ENCODE measurements at places on chromosomes 2 and 18.

GRCh38 chr18:13317801-13318200, 99.2 kb downstream of the LDLRAD4 start:
- DNase-seq, result no peak

- DNase-seq, result no peak
These were observed 161.6 kb upstream of the ALKAL2 start for GRCh38 chr2:449246-450067.

DNA sequence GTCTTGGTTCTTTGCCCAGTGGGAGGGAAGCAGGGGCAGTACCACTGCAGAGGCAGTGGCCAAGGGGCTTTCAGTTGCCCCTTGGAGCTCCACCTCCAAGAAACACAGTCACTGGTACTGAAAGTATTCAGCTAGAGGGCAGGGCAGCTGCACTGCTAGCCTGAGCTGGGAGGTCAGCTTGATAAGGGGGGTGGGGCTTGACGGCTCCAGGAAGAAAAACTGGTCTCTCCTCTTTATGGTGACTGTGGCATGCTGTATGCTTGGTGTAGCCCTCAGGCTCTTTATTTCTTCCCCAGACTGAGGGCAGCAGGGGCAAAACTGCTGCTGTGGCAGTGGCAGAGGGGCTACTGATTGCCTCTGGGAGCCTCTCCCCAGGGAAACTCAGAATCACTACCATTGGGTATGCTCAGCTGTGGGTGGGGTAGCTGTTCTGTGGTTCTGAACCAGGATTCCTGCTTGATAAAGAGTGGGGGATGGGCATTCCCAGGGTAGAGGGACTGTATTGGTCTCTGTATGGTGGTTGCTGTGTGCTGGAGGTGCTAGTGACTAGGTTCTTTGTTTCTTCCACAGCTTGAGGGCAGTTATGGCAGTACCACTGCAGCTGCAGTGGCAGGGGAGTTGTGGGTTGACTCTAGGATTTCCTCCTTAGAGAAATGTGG, 134.6 kb upstream of the SCN7A start:
- DNase-seq, result no peak

DNA sequence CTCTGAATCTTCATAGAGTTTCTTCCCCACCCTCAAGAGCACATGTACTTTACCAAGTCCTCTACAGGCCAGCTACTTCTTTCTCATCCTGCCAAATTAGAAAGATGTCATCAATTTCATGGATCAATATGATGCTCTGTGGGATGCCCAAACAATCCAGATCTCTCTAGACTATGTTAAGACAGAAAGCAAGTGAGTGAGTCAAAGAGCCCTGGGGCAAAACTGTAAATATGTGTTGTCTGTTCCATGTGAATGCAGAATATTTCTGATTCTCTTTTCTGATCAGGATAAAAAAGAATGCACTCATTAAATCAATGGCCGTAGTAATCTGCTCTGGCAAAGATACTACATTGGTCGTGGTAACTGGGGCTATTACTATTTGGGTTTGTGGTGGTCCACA, 53.1 kb upstream of the ROCK2 start:
- DNase-seq, result no peak

GRCh38 chr2:15302154-15302553, 259.0 kb downstream of the NBAS start:
- no peak for DNase-seq

- no peak for DNase-seq
These were observed 893.5 kb upstream of the KLHL29 start for GRCh38 chr2:22491442-22491841.

- DNase-seq, result no peak
These were observed 718 bp upstream of the NXPH2 start for GRCh38 chr2:138780908-138781307.

DNA sequence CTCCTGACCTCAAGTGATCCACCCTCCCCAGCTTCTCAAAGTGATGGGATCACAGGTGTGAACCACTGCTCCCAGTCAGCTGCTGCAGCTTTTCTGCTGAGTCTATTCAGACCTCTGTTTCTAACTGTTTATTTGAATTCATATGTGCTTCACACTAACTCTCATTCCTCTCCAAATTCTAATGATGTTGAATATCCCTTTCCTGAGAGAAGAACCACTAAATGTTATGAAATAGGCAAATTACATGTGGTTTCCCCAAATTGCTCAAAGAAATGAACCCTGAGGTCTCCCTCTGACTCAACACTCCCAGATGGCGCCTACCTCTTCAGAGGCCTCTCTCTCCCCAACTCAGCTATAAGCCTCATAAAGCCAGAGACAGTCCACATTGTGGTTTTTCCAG, 98.6 kb downstream of the IRS1 start:
- DNase-seq, result no peak

DNA sequence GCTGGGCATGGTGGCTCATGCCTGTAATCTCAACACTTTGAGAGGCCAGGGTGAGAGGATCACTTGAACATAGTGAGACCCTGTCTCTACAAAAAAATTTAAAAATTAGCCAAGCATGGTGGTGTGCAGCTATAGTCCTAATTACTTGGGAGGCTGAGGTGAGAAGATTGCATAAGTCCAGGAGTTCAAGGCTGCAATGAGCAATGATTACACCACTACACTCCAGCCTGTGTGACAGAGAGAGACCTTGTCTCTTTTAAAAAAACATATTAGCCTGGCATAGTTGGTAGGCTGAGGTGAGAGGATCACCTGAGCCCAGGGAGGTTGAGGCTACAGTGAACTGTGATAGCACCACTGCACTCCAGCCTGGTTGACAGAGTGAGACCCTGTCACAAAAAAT, 13.7 kb downstream of the TRAPPC8 start:
- no peak for DNase-seq

- DNase-seq, result no peak
These were observed 134.8 kb upstream of the THUMPD2 start for GRCh38 chr2:39913648-39914461.

GRCh38 chr2:237025090-237025865, 60.4 kb upstream of the COPS8 start:
- no peak for DNase-seq

GRCh38 chr2:52976143-52976949, 791.3 kb upstream of the CHAC2 start:
- no peak for DNase-seq

GRCh38 chr2:126650994-126651393, 5.0 kb upstream of the GYPC start:
- no peak for DNase-seq

DNA sequence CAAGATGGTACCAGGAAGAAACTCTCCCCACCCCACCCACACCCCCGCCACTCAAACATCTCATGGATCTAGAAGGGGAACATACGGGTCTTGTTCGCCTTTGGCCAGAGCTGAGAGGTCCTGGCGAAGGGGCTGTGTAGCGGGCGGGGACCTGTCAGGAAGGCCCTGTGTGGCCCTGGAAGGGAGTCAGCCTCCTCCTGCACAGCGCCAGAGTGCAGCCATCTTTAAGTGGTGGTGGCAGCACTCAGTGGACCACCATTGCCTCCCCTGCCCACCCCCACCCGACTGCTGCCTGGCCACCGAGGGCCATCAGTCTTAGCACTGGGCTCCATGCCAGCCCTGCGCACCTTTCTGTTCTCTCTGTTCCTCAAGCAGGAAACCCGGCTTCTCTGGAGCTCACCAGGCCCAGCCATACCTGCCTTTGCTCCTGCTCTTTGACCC, 11.6 kb upstream of the FAHD2A start:
- DNase-seq, result no peak

GRCh38 chr2:8333177-8333831, 348.6 kb upstream of the ID2 start:
- no peak for DNase-seq

DNA sequence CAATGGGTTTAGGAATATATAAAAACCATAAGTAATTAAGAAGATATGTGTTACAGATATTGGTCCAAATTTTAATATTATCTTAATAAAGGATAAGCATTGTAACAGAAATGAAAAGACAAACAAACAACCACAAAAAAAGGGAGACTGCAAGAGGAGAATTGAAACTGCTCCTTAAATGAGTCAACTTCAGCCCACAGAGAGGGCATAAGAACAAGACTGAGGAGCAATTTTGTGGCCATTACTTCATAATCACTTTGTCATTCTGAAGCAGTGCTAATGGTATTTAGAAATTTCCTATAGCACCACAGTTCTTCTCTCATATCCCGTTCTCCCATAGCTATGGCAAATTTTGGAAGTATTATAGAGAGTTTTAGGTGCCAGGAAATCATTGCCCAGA, 193.2 kb upstream of the HNMT start:
- DNase-seq, result no peak

GRCh38 chr2:181613241-181613640, 43.7 kb downstream of the CERKL start:
- DNase-seq, result no peak

GRCh38 chr2:15059870-15060512, 427.5 kb downstream of the LRATD1 start:
- DNase-seq, result no peak

- no peak for DNase-seq
These were observed 7.0 kb upstream of the CLEC4F start for GRCh38 chr2:70827388-70827787.

GRCh38 chr18:71301596-71301995, 1012.8 kb downstream of the SOCS6 start:
- no peak for DNase-seq

DNA sequence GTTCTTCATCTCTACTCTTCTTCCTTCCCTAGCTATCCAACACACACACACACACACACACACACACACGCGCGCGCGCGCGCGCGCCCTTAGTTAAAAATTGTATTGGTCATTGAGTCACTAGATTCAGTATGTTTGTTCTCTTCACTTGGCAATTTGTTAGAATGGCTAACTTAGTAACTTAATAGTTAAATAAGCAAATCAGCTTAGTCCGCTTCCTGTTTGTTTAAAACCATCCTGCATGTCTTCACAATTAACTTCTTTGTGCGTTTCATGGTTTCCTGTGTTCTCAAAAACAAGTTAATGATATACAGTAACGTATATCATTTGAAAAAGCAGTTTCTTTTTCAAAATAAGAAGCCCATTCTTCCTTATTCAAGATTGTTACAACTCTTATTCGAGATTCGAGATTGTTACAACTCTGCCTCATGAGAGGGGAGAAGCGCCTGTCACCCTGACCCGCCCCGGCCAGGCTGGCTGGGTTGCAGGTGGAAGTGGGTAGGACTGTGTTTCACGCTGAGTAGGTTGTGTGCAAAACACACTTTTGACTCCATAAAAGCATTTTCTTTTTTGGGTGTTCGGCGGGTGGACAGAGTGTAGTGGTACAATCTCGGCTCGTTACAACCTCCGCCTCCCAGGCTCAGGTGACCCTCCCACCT, 9.5 kb upstream of the CNNM3 start:
- no peak for DNase-seq

GRCh38 chr2:241096979-241097378, 5.1 kb downstream of the MTERF4 start:
- peak; percentile 1 for DNase-seq

- no peak for DNase-seq
These were observed 112.5 kb downstream of the FAM210A start for GRCh38 chr18:13613591-13614501.

DNA sequence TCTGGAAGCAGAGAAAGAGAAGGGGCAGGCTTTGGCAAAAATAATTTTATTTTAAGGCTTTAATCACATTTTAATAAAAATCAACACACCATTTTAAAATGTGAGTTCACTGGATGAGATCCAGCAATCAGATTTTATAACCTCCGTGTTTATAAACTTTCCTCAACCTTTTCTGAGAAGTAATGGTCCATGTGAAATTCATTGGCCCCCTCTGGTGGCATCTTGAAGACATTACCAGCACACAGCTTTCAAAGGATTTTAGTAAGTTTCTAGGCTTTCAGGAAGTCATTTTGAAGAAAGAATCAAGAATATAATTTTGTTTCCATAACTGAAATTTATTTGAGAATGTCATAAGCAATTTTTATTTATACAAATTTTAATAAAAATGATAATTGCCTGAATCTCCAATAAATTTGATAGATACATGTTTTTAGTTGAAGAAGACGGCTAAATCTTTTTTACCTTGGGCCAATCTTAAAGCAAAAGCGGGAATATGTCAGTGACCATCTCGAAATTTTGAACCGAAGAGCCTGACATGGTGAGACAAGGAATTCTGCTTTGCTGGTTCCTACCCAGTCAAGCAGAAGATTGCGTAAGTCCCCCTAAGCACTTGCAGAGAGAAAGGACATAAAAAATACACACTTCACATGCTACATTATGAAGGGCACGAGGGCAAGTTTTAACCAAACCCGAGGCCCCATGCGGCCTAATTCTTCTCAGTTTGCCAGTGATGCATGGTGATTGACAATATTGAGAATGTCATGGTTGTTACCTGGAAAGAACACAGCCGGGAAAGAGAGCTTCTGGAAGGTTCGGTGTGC, 128.4 kb upstream of the CBLN2 start:
- peak; percentile 18 for DNase-seq

DNA sequence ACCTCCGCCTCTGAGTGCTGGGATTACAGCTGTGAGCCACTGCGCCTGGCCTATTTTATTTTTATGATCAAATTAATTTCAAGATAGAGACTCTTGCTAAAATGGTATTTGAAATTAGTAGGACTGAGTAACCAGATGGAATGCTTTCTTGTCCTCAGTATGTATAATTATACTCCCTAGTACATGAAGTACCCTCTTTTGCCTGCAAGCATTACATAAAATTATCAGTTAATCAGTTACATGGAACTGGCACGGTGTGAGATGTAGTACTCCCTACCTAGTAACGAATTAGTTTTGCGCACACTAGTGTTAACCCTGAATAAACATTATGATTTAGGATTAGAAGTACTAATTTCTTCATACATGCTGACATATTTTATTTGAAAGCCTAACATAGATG, 41.6 kb downstream of the RBBP8 start:
- DNase-seq, result no peak

GRCh38 chr2:157257312-157258252, at the start of gene GALNT5:
GALNT5 (plus strand) TSS chr2:157257705; CDS start chr2:157258083, 378 bp downstream.
- DNase-seq, result peak; percentile 20

DNA sequence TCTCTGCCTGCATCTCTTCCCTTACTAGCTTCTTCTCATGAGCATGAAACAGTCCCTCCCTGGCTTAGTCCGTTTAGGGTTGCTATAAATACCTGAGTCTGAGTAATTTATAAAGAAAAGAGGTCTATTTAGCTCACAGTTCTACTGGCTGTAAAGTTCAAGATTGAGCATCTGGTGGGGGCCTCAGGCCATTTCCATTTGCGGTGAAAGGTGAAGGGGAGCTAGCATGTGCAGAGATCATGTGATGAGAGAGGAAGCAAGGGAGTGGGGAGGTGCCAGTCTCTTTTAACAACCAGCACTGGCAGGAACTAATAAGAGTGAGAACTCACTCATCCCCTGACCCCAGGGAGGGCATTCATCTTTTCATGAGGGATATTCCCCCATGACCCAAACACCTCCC, 26.8 kb downstream of the RHBDD1 start:
- no peak for DNase-seq

GRCh38 chr18:77702686-77703085, 453.0 kb downstream of the GALR1 start:
- DNase-seq, result no peak

Measured in adrenal gland (tissue), 19 donors.